ENCODE measurements at places on chromosomes 16 and 17. TPM values are rescaled to one million over a fixed set of nuclear protein-coding genes. Genes with fewer than 3 reads are reported as not detected.

Gene ABCC3
- total RNA-seq, result 163 TPM

Gene RAB11FIP4
- 37.2 TPM for total RNA-seq

Gene PFAS
- total RNA-seq, result 9.9 TPM

Gene CDRT15
- not detected for total RNA-seq

Gene IL34
- total RNA-seq, result 0.78 TPM

Gene IL17C
- total RNA-seq, result not detected

Gene BRCA1
- total RNA-seq, result 2.6 TPM

Gene KIF2B
- not detected for total RNA-seq

Gene YPEL2
- 27.0 TPM for total RNA-seq

Gene TMC8
- 1.6 TPM for total RNA-seq

Gene UTS2R
- total RNA-seq, result not detected

Gene NLRC3
- 1.3 TPM for total RNA-seq

Gene KCNJ12
- 0.99 TPM for total RNA-seq

DNA sequence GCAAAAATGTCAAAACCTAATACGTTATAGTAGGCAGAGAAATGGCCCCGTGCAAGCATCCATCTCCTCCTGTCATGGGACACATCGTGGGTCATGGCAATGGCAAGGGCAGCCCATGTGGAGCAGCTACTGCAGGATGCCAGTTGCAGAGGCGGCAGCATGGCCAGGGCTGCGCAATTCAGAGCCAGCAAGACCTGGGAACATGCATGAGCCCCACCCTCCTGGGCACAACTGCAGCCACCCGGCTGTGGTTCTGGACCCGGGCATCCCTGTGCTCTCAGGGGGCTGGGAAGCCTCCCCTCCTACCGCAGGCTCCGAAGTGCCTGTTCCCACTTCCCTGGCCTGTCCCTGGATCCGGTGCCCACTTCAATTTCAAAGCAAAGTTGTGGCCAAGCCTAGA is 203.6 kb downstream of the CPPED1 start:
- DNase-seq, result no peak

- DNase-seq, result no peak
Observed at GRCh38 chr17:76757256-76757655, 19.3 kb downstream of the MFSD11 start.

DNA sequence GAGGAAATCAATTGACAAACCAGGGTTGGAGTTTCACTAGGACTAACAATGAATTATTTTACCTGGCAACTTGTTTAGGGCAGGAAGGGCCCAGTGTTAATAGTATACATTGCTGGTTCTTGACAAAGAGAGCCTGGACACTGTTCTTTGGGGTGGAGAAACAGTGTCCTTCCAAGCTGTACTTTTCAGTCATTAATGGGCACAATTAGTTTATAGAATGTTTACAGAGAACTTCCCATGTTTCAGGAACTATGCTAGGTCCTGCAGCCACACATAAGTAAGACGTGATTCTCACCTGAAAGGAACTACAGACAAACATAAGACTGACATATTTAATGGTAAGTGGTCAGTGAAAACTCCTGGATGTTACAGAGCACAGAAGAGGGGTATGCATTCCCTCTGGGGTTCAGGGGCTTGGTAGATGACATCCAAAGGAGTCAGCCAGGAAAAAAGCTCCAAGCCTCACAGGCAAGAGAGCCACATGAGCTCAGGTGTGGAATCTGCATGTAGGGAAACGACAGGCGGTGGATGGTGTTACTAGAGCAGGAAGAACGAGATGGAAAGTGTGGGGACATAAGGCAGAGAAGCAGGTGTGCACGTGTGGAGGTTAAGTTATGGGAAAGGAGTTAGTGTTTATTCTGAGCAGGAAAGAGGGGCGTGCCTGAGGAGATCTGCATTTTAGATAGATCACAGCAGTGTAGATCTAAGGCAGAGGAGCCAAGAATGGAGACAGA is 3.8 kb upstream of the DYNLL2 start:
- DNase-seq, result no peak

DNA sequence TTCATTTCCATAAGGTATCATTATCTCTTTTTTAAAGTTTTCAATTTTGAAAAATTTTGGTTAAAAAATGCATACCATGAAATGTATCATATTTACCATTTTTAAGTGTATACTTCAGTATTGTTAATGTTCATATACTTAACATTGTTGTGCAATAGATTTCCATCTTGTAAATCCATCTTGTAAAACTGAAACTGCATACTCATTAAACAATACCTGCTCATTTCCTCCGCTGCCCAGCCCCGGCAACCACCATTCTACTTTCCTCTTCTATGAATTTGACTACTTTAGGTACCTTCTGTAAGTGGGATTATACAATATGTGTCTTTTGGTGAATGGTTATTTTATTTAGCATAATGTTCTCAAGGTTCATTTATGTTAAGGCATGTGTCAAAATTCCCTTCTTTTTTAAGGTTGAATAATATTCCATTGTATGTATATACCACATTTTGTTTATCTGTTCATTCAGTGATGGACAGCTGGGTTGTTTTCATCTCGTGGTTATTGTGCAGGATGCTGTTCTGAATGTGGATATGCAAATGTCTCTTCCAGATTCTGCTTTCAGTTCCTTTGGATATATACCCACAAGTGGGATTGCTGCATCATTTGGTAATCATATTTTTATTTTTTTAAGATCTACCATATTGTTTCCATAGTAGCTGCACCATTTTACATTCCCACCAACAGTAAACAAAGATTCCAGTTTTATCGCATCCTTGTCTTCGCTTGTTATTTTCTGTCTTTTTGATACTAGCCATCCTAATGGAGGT is 6.7 kb downstream of the CCL2 start:
- DNase-seq, result no peak

- no peak for DNase-seq
Observed at GRCh38 chr17:77943971-77944370, 14.5 kb upstream of the TNRC6C start.

GRCh38 chr16:14056970-14057369 is 14.1 kb upstream of the MRTFB start:
- DNase-seq, result no peak

DNA sequence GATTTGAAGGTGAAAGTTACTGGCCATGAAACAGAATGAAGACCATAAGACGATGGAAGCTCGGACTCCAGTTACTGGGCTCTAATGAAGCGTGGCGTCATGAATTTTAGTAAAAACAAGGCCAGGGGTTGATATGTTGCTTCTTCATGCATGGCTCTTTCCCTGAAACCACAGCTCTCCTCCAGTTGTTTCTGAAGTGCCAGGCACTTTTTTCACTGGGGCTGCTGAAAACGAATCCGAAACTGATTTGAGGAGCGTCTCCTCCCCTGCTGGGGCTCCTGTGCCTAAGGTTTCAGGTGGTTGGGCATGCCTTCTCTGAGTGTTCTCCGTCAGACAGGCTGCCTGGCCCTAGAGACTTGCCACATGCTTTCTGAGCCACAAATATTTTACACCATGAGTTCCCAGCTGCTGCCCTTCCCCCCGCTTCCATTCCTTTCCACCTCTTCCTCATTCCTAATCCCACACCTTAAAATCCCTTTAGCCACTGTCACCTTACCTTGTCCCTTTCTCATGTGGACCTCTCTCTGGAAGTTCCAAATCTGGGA is 3.7 kb upstream of the MYL4 start:
- DNase-seq, result peak; percentile 42

- DNase-seq, result peak; percentile 49
Observed at GRCh38 chr16:1982013-1982433, 754 bp upstream of the NOXO1 start.

GRCh38 chr17:35486920-35487732 is 38.6 kb upstream of the SLFN13 start:
- DNase-seq, result peak; percentile 57

DNA sequence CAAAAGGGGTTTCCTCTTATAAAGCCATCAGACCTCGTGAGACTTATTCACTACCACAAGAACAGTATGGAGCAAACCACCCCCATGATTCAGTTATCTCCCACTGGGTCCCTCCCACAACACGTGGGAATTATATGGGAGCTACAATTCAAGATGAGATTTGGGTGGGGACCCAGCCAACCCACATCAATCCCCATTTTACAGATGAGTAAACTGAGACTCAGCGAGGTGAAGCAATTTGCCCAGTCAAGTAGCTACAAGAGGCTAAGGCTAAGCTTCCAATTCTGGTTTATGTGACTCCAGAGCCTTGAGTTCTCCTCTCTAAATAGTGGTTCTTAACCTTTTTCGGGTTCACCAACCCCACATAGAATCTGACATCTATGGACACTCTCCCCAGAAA is 8.8 kb downstream of the CD300A start:
- DNase-seq, result no peak

DNA sequence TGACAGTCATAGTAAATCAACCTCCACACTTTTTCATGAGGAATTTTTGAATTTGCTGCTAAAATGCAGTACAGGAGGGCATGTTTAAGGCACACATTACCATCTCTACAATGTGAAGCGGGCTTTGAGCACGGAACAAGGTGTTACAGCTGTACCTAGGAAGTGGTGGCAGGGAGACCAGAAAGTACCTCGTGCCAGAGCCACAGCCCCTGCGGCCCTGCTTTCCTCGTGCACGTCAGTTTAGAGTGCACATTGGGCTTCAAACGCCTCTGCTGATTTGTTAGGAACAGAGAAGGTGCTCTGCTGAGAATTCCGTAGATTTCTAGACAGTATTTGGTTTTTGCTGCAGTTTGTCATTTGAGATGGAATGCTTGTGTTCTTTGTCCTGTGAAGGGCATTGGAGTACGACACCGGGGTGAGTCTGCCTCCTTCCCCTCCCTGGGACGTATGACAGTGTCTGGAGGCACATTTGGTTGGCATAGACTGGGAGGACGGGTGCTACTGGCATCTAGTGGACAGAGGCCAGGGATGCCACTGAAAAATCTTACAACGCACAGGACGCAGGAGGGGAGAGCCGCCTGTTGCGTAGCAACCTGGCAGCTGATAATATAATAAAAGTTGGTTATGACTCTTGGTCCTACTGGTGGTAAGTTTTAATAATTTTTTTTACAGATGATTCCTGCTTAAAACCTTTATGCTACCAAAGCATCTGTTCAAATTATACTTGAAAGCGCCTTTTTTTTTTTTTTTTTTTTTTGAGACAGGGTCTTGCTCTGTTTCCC is 9.1 kb downstream of the FOXK2 start:
- peak; percentile 67 for DNase-seq

DNA sequence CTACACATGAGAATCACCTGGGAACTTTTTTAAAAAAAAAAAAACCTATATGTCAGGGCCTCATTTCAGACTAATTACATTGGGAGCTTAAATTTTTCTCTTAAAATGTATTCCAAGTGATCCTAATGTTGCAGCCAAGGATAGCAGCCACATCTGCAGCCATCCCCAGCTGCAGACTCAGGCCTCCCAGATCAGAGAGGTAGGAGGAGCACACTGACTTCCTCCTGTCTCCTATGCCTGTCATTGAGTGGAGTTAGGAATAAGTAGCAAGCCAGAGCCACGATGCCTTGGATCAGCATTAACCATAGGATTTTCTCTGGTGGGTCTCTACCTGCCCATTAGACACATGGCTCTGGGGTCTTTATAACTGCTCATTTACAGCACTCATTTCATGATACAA is 463.5 kb downstream of the HS3ST4 start:
- DNase-seq, result no peak

GRCh38 chr16:68875871-68876270 is 32.5 kb downstream of the TANGO6 start:
- no peak for DNase-seq

DNA sequence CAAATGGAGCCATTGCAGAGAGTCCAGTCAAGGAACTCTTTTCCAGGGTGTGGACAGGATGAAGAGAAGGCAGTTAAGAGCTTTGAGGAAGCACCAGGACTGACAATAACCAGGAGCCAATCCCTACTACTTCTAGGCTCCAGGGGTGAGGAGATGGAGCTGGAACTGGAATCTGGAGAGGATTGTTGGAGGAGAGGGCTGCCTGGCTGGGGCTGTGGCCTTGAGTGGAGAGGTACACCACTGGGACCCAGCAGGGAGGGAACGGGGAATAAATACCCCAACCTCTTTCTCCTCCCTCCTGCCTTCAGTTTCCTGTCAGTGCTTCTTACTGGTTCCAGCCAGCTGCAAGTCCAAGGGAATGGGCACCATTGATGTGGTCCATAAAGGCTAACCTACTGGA is 32.2 kb upstream of the TMEM220 start:
- no peak for DNase-seq

GRCh38 chr16:4403133-4403949 is 13.1 kb downstream of the CORO7 start:
- no peak for DNase-seq

GRCh38 chr17:58352596-58353388 is 791 bp upstream of the SUPT4H1 start:
- DNase-seq, result peak; percentile 30

- DNase-seq, result no peak
Observed at GRCh38 chr16:4618645-4619418, 4.1 kb upstream of the UBALD1 start.
